ENCODE measurements at places on chromosomes 7 and 10.

DNA sequence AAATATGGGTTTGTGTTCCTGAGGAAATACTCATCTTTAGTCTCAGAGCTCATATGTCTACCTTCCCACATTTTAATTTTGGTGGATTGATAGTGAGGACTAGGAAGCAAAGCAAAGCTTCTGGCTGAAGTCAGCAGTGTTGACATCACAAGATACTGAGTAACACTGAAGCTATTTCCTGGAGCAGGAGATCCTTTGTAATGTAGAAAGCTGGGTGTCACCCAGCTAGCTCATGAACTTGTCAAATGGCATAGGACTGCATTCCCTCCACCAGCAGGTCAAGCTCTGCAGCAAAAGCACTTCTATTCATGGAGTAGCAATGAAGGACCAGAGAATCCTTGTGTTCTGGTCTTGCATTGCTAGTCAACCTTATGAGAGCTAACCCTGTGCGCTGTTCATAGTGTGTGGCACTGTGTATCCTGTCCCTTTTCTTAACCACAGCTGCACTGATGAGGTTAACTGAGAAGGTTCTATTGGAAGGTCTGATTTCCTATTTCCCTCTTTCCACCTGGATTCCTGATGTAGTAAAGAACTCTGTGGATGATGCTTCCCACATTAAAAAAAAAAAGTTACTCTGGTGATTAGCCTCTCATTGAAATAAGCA is 94.8 kb upstream of the ZNF804B start:
- H3K27ac ChIP-seq, result no peak overlapping the region
- no peak overlapping the region for H3K4me3 ChIP-seq
- H3K27me3 ChIP-seq, result no peaks in the 10 kb centered on the region
- no peaks in the 10 kb centered on the region for H3K36me3 ChIP-seq

DNA sequence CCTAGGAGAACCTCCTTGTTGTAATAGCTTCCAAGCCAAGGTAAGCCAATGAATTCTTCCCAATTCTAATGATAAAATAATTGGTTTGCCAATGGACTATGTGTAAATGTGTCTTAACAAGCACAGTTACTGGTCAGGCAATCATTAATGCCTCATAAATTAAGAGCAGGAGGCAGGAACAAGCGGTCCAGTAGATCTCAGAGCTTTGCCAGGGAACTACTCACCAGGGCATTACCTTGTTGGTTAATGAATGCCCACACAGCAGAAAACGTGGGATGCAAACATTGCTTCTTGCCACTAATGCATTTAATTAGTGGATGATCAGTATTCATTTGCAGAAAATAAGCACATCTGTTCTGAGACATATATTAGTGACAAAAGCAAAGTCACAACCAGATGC is 26.7 kb upstream of the ZNF800 start:
- no peaks in the 10 kb centered on the region for H3K27me3 ChIP-seq
- no peaks in the 10 kb centered on the region for H3K36me3 ChIP-seq
- DNase-seq, result no peak
- no peak overlapping the region for H3K27ac ChIP-seq
- no peaks in the 10 kb centered on the region for H3K4me1 ChIP-seq

GRCh38 chr10:63286754-63287264 is 153.7 kb downstream of the NRBF2 start:
- no peaks in the 10 kb centered on the region for H3K27me3 ChIP-seq
- H3K36me3 ChIP-seq, result no peaks in the 10 kb centered on the region
- no peak for DNase-seq
- peaks cover 11% of the 10 kb centered on the region for H3K4me1 ChIP-seq
- no peak overlapping the region for H3K27ac ChIP-seq

DNA sequence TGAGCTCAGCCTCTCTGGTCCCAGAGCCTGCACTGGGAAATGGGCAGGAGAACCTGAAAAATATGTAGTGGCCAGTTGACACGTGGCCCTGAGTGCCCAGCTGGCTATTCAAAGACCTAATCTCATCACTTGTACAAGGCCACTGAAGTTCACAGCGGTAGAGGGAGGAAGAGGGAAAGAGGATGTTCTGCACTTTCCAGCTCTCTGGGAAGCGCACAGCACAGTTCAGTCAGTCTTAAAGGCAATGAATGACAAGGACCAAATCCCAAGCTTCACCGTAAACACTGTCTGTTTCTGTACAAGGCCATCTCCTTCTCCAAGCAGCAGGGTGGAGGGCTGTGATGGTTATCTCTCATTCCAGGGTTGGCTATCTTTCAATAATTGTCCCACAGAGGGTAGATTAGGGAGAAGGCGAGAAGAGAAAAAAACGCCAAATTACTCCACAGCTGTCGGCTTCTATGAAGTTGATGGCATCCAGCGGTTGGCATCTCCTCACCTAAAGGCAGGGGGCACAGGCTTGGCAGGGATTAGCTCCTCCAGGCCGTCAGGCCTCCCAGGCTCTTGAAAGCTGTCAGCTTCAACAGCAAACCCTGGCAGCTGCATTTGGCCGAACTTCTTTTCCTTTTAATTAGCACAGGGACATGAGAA is 10.6 kb downstream of the SFMBT2 start:
- H3K36me3 ChIP-seq, result no peaks in the 10 kb centered on the region
- DNase-seq, result peak; percentile 63
- peak overlapping the region; percentile 67 for H3K27ac ChIP-seq
- peaks cover 22% of the 10 kb centered on the region for H3K4me1 ChIP-seq
- H3K4me3 ChIP-seq, result no peak overlapping the region

DNA sequence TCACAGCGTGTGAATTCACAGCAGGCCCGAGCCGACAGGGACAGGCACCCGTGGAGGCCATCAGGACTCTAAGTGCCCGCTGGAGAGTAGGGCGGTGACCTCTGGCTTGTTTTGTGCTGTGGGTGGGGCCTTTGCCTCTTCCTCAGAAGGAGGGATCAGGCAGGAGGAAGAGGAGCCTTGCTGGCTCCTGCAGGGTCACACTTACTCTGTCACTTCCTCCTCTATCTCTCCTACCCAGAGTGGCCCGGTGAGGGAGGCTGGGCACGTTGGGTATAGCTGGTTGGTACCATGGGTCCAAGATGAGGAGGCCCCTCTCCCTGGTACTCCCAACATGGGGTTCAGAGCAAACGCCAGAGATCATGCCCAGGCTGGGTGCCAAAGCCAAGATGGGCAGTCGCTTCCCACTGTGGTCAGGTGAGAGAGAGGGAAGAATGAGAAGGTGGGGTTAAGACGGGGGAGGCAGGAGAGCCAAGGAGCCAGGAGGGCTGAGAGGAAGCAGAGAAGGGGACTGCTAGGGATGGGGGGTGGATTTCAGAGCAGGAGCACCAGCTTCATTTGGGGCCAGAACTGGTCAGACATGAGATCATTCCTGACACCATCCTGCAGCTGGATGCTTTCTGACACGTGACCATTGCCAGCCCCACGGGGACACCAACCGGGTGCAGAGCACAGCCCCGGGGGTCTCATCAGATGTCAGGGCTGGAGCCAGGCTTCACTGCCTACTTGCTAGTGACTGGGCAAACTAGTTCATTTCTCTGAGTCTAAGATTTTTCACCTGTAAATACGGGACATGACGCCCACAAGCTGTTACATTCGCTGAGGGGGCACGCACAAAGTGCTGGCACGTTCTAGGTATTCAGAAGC is 54.8 kb upstream of the CACUL1 start:
- no peak overlapping the region for H3K27ac ChIP-seq
- no peaks in the 10 kb centered on the region for H3K36me3 ChIP-seq
- H3K27me3 ChIP-seq, result no peaks in the 10 kb centered on the region
- H3K4me1 ChIP-seq, result no peaks in the 10 kb centered on the region
- DNase-seq, result no peak

GRCh38 chr7:816751-817671 is 15.3 kb upstream of the SUN1 start:
- peak overlapping the region; percentile 78 for H3K4me3 ChIP-seq
- H3K36me3 ChIP-seq, result no peaks in the 10 kb centered on the region
- peak overlapping the region; percentile 81 for H3K27ac ChIP-seq
- H3K27me3 ChIP-seq, result no peaks in the 10 kb centered on the region

- H3K4me1 ChIP-seq, result peaks cover 18% of the 10 kb centered on the region
- DNase-seq, result no peak
- H3K4me3 ChIP-seq, result no peak overlapping the region
- H3K27me3 ChIP-seq, result no peaks in the 10 kb centered on the region
- no peaks in the 10 kb centered on the region for H3K36me3 ChIP-seq
- H3K27ac ChIP-seq, result no peak overlapping the region
These were observed 102.5 kb downstream of the CDK14 start for GRCh38 chr7:90698616-90699015.

DNA sequence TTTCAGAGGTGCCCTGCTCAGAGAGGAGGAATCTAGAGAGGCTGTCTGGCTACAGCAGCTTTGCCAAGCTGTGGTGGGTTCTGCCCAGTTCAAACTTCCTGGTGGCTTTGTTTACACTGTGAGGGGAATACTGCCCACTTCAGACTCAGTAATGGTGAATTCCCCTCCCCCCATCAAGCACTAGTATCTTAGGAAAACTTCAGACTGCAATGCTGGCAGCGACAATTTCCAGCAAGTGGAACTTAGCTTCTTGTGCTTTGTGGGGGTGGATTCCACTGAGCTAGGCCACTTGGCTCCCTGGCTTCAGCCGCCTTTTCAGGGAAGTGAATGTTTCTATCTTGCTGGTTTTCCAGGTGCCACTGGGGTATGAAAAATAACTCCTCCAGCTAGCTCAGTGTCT is 42.8 kb downstream of the CYP2C8 start:
- no peak overlapping the region for H3K4me3 ChIP-seq
- no peaks in the 10 kb centered on the region for H3K27me3 ChIP-seq
- H3K4me1 ChIP-seq, result no peaks in the 10 kb centered on the region
- no peak for DNase-seq

DNA sequence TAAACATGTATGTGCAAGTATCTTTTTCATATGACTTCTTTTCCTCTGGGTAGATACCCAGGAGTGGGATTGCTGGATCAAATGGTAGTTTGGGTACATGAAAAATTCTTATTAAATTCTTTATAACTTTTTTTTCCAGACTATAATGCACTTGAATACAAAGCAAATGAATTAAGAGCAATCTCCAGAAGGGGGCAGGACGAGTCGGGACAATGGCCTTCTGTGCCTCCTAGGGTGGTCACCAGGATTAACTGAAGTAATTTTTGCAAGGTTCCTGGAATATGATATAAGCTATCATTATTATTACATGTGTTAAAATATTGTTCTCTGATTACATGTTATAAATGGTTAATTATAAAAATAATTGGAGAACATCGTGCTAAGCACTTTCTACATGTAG is 127.2 kb downstream of the PPP1R17 start:
- no peaks in the 10 kb centered on the region for H3K4me1 ChIP-seq
- no peak for DNase-seq
- no peak overlapping the region for H3K4me3 ChIP-seq
- no peaks in the 10 kb centered on the region for H3K27me3 ChIP-seq
- H3K36me3 ChIP-seq, result no peaks in the 10 kb centered on the region

GRCh38 chr10:107553470-107553869 is 389.0 kb upstream of the SORCS1 start:
- no peaks in the 10 kb centered on the region for H3K4me1 ChIP-seq

DNA sequence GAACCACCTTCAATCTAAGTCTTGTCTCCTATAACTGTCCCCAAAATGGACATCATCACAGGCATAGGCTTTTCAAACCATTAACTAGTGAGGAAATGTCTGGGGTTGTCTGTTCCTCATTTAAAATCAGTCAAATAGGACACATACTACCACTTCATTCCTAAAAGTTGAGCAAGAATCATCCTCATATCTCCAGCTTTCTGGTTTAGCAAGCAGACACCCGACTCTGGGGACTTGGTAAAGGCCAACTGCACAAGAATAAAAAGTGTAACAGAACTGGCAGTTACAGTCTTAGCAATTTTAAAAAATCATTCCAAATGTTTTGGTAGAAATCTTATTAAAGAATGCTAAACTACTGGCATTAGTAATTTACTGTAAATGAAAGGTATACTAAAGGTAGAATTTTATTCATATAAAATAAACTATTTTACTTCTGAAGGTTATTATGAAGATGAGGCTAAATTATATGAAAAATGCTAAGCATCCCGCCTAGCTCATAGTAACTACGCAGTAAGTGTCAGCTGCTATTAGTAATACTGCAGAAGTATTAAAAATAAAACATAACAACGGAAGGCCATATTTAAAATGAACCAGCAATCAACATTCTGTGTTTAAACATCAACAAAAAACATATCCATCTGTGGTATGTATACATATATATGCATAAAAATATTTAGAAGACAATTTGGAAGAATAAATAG is 60.8 kb downstream of the ZNF438 start:
- DNase-seq, result no peak
- H3K36me3 ChIP-seq, result no peaks in the 10 kb centered on the region
- peak overlapping the region; percentile 60 for H3K27ac ChIP-seq
- no peaks in the 10 kb centered on the region for H3K27me3 ChIP-seq
- H3K4me3 ChIP-seq, result no peak overlapping the region

GRCh38 chr10:10772874-10773508 is 244.7 kb upstream of the CELF2 start:
- no peak overlapping the region for H3K4me3 ChIP-seq
- no peaks in the 10 kb centered on the region for H3K36me3 ChIP-seq
- DNase-seq, result no peak

DNA sequence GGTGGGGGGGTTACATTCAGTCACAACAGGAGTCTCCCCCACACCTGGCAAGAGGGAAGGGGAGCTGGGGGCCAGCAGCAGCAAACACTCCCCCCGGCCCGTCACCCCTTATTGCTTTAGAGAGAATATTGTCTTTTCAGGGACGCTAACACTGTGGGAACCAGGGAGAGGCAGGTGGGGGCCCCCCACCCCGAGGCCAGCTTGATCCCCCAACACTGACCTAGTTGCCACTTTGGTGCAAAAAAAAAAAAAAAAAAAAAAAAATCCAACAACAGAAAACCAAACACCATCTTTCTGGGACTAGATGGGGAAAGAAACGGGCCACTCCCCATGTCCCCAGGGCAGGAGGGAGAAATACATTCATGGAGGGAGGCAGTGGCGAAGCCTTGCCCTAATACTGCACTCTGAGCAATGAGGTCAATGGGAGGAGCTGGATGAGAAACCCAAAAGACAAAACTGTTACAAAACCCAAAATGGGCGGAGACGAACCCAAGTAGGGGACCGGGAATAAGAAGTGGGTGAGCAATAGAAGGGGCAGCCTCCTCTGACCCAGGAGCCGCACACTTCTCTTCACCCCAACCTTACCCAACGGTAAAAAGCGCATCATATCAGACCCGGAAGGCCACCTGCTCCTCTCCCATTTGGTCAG is 6.5 kb downstream of the GNB2 start:
- H3K4me1 ChIP-seq, result peaks cover 25% of the 10 kb centered on the region
- H3K36me3 ChIP-seq, result peaks cover 16% of the 10 kb centered on the region
- H3K27ac ChIP-seq, result no peak overlapping the region
- DNase-seq, result no peak
- H3K27me3 ChIP-seq, result no peaks in the 10 kb centered on the region
- H3K4me3 ChIP-seq, result no peak overlapping the region

DNA sequence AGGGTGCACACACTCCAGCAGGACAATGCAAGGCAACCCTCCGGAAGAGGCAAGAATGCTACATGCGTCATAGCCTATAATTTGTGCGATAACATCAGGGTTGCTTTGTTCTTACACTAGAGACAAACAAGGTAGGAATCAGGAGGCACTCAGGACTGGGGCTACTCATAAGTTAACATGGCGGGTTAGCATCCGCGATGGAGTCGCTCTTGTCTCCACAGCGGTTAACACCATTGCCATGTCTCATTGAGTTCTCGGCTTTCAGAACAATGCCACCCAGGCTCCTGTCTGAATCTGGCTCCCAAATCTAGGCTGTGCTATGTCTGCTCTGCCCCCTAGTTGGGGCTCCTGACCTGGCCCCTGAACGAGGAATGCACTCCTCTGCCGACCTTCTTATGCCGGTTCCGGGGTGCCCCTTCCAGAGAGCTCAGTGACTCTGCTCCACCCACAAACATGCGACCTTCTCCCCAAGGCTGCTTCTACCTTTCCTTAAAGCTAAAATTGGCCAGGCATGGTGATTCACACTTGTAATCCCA is 24.9 kb upstream of the SLF2 start:
- no peaks in the 10 kb centered on the region for H3K27me3 ChIP-seq
- H3K36me3 ChIP-seq, result no peaks in the 10 kb centered on the region
- H3K4me3 ChIP-seq, result no peak overlapping the region
- H3K27ac ChIP-seq, result no peak overlapping the region
- no peaks in the 10 kb centered on the region for H3K4me1 ChIP-seq

- no peaks in the 10 kb centered on the region for H3K27me3 ChIP-seq
- H3K36me3 ChIP-seq, result no peaks in the 10 kb centered on the region
These were observed 186.8 kb downstream of the HGF start for GRCh38 chr7:81583090-81583489.

All from heart left ventricle (tissue), 16 donors.